Tongue (tissue), 3 donors: ENCODE measurements at places on chromosomes 3 and 15.
A peak's percentile ranks its signal among the peaks of the same experiment; 100 is the strongest.

GRCh38 chr3:195609229-195609628, 25.5 kb upstream of the APOD start:
- no peak for DNase-seq

- DNase-seq, result no peak
Measured at GRCh38 chr3:47347217-47347801, 33.5 kb upstream of the PTPN23 start.

- peak; percentile 97 for DNase-seq
Measured at GRCh38 chr3:50264383-50264963, 4.5 kb upstream of the SEMA3B start.

GRCh38 chr15:39131609-39132008, 449.3 kb upstream of the THBS1 start:
- no peak for DNase-seq

GRCh38 chr3:156606729-156607128, 51.8 kb upstream of the SSR3 start:
- DNase-seq, result no peak

- DNase-seq, result peak; percentile 78
Measured at GRCh38 chr3:32045091-32045915, 61.1 kb upstream of the GPD1L start.

- no peak for DNase-seq
Measured at GRCh38 chr3:178086144-178086825, 450.0 kb upstream of the KCNMB2 start.

GRCh38 chr15:97023488-97023844, 693.0 kb downstream of the NR2F2 start:
- DNase-seq, result no peak

DNA sequence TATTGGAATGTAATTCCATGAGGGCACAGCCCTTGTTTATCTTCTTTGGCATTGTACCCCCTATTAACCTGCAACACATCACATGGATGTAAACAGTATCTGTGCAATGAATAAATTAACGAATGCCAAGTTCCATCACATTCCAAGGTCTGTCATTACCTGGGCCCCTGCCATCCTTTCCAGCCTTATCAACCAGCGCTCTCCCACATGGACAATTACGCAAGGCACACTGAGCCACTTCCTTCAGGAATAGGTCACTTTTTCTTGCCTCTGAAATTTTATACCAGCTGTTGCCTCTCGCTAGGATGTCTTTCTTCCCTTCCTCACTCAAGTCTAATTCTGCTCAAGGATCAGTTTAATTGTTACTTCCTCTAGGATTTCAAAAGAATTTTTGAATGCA, 1051.8 kb upstream of the CFAP20DC start:
- no peak for DNase-seq

DNA sequence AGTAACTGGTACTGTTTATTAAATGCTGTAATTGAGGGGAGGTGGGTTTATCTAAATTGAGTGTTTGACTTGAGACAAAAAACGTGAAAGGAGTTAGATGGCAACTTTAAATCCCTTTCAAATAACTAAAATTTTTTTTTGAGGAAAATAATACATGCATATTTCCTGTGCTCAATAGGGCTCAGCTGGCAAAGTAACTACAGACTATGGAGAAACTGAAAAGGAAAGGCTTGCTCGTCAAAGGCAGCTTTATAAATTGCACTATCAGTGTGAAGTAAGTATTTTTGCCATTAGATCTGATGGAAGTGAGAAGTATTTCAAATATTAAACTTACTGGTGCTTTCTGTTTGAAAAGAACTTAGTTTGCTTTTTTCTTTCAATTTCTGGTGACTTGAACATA, 72.2 kb downstream of the DZIP3 start:
- DNase-seq, result peak; percentile 2

- no peak for DNase-seq
Measured at GRCh38 chr3:180829409-180830405, 82.8 kb upstream of the FXR1 start.

DNA sequence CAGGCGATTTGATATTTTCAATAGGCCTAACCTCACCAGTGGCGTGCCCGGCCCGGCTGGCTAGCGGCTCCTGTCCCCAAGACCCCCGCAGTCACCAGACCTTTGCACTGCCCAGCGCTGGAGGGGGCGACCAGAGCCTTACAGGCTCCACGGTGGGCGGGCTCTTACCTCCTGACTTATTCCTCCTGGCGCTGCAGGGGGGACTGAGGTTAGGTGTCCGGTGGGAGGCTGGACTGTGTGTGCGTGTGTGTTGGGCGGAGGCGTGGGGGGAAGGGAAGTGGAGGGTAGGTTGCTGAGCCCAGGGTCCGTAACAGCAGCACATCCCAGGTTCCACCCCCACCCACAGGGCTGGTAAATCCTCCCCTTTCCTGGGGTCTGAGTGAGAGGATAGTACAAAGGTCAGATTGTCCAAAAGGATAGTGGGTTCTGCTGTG, 27.5 kb upstream of the THRB start:
- no peak for DNase-seq

GRCh38 chr3:15405448-15406050, 21.8 kb downstream of the METTL6 start:
- peak; percentile 66 for DNase-seq

- no peak for DNase-seq
Measured at GRCh38 chr3:193851428-193851847, 258.4 kb downstream of the OPA1 start.

- DNase-seq, result no peak
Measured at GRCh38 chr3:9949115-9949514, 3.1 kb downstream of the PRRT3 start.

DNA sequence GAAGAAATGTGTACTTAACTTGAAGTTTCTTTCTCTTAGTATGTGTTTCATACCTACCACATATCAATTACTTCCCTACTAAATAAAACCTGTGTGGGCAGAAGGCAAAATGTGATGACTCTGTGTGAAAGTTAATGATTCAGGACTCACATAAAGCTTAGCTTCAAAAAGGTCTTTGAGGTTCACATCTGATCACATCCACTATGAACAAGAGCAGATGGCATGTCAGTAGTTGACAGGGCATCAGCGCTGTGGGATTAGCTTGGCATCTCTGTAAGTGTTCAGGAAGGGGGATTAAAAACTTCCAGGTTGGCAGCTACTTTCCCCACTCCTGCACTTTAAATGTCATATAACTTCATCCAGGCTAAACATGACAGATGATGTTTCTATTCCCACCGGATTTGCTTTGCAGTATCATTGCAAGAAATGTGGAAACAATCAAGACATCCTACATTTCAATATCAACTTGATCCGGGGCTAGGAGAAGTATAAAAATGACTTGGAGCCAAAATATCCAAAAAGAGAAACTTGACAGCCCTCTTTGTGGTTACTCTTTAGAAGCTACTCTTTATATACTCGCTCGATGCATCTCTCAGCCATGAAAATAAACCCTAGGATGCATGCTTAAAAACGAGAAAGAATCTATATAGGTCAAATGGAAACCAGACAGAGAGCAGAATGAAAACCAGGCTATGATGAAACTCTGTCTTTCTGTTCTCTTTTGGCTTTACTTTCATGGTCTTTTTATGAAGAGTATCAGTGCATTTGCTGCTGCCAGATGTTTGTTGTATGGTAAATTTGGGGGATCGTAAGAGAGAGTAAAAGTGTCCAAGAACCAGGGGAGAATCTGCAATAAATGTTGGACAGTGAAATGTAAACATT, 273.1 kb upstream of the ALCAM start:
- peak; percentile 2 for DNase-seq

GRCh38 chr15:30924353-30924752, 20.6 kb downstream of the FAN1 start:
- DNase-seq, result no peak
